ENCODE measurements at places on chromosomes 5 and 9. TPM values are rescaled to one million over a fixed set of nuclear protein-coding genes. Genes with fewer than 3 reads are reported as not detected.

DNA sequence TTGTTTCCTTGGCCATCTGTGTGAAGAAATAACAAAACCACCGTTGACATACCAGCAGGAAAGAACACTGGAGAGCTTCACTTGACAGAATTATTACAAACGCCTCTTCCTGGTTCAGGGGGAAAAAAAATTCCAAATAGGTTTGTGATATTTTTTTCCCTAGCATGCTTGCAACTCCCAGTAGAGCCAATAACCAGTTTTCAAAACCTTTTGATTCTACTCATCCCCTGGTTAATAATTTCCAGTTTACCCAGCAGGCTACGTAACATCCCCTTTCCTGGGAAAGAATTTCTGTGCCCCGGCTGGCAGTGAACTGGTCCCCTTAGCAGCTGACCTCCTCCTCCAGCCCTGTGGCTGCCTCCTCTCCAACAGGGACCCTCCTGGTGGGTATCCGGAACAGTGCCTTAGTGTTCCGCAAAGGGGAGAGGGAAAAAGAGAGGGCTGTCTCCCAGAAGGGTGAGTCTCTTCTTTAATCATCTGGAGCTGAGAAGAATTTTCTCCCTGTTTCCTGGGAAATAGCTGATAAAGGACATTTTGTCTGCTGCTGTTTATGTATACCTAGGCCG, 72.8 kb upstream of the BOD1 start:
- no peak for DNase-seq

- DNase-seq: no peak
Observed at GRCh38 chr9:130143958-130144366, 28.2 kb upstream of the NCS1 start.

- no peak for DNase-seq
Observed at GRCh38 chr9:38091310-38092199, 22.5 kb upstream of the SHB start.

DNA sequence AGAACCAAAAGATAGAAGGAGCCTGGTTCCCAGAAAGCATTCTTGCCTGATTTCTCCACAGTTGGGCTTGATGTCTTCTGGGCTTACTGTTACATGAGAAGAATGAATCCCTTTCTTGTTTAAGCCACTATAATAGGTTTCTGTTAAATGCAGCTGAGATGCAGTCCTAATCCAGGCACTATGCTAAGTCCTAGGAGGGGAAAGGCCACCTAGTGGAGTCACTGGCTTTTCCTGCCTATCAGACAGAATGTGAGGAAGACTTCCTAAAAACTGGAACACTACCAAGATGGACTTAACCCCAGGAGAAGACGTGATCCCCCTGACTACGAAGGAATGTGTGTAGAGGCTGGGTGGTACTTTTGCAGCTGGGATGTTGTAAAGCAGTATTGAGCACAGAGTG, 34.3 kb upstream of the FSD1L start:
- no peak for DNase-seq

GRCh38 chr5:153445875-153446579, 44.4 kb upstream of the GRIA1 start:
- DNase-seq: no peak

- DNase-seq: no peak
Observed at GRCh38 chr5:129356846-129357245, 103.3 kb upstream of the ADAMTS19 start.

DNA sequence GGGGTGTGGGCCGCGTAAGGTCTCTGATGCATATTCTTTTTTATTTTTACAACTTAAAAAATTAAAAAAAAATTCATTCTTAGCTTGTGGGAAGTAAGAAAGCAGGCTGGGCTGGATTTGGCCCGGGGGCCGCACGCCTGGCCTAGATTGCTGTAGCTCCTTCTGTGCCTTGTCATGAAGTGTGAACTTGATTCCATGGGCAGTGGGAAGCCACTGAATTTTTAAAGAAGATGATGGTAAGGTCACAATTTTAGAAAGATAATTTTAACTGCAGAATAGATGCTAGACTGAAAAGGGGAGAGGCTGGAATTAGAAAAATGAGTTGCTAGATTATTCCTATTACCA, 56.1 kb downstream of the EHMT1 start:
- peak; percentile 13 for DNase-seq

DNA sequence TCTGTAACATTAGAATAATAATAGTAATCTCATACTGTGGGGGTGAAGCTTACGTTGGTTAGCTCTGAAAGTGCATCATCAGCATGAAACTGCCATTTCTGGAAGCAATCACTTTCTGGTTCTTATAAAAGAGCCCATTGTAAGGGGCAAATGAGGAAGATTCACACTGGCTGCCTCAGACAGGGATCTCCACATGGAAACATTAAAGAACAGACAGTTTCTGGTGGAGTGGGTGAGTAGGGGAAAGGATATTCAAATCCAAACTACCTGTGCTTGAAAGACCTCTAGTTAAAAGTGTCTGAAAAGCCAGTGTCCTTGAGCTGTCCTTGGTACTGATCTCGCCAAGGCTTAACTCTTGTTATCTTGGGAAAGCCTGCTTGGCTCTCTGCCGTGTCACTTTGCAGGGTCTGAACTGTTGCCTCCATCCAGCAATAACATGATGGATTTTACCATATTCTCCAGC, 19.1 kb upstream of the SLC31A2 start:
- DNase-seq: no peak

DNA sequence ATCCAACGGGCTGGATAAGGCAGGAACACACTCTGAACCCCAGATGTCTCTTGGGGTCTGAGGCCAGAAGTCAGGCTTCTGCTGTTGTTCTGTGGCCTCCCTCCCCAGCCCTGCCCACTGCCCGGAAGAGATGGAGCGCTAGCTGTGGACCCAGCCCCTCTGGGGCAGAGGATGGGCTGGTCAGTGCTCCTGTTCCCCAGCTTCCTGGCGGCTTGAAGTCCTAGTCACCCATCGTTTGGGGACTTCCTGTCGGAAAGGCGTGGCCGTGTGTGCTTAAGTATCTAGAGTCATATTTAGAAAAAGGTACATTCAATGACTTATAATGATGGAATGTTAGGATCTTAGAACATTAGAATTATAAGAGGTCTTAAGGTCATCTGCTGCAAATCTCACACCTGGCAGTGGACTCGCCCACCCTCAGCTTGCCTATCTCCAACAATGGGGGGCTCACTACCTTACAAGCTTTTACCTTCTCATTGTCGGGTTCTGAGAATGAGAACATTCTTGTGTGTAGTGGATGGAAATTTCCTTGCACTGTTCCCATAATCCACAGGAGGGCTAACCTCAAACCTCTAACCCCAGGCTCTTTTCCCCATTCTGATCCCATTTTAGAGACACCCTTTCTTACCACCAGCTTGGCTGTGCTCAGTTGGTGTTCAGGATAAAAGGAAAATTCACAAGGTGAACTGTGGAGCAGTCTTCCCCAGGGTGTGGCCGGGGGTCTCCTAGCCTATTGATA, 13.4 kb upstream of the AIF1L start:
- no peak for DNase-seq

The PLAC8L1 gene
- total RNA-seq: not detected

The FYB1 gene
- 10.1 TPM for total RNA-seq

The FRRS1L gene
- 0.97 TPM for total RNA-seq

The EXOSC3 gene
- 18.3 TPM for total RNA-seq

The CCNO gene
- total RNA-seq: 0.24 TPM

The OR2V2 gene
- total RNA-seq: not detected

The CAAP1 gene
- 10.3 TPM for total RNA-seq

The ECSCR gene
- total RNA-seq: 46.6 TPM

The SPATA31A6 gene
- not detected for total RNA-seq

The ASS1 gene
- total RNA-seq: 106 TPM
